ENCODE measurements at places on chromosomes 11 and 22.

- no peak for DNase-seq
Measured at GRCh38 chr22:46104170-46104880, 46.0 kb upstream of the PPARA start.

- no peak for DNase-seq
Measured at GRCh38 chr11:115207166-115207591, 297.0 kb downstream of the CADM1 start.

DNA sequence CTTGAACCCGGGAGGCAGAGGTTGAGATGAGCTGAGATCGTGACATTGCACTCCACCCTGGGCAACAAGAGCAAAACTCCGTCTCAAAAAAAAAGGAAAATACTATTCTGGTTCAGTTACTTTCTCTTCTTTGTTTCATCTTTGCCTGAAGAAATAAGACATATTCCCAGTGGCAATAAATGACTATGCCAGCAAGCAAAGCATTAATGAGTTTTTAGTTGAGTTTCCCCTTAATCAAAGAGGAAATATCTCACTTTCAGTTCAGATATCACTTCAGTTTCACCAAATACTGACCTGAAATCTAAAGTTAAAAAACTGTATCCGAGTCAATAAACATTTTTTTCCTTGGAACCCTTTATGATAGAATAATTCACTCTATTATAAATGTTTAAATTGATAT is 10.4 kb downstream of the PISD start:
- DNase-seq, result no peak

DNA sequence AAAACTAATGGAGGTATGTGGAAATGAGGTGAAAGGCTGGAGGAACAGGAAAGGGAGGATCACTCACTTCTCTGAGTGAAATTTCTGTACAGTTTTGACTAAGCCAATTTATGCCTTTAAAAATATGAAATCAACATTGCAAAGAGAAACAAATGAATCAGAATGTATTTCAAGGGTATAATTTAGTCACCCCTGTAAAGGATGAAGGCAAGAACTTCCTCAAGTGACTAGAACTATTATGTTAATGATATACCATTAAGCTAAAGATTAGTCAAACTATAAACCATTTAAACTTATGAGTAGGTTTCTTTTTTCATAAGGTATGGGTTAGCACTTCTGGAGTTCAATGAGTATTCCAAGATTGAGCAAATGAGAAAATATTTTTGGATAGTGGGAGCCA is 184.5 kb upstream of the CHORDC1 start:
- no peak for DNase-seq

- DNase-seq, result no peak
Measured at GRCh38 chr11:65623177-65623576, 7.6 kb downstream of the PCNX3 start.

- DNase-seq, result no peak
Measured at GRCh38 chr22:21688706-21689381, 23.0 kb downstream of the PPIL2 start.

DNA sequence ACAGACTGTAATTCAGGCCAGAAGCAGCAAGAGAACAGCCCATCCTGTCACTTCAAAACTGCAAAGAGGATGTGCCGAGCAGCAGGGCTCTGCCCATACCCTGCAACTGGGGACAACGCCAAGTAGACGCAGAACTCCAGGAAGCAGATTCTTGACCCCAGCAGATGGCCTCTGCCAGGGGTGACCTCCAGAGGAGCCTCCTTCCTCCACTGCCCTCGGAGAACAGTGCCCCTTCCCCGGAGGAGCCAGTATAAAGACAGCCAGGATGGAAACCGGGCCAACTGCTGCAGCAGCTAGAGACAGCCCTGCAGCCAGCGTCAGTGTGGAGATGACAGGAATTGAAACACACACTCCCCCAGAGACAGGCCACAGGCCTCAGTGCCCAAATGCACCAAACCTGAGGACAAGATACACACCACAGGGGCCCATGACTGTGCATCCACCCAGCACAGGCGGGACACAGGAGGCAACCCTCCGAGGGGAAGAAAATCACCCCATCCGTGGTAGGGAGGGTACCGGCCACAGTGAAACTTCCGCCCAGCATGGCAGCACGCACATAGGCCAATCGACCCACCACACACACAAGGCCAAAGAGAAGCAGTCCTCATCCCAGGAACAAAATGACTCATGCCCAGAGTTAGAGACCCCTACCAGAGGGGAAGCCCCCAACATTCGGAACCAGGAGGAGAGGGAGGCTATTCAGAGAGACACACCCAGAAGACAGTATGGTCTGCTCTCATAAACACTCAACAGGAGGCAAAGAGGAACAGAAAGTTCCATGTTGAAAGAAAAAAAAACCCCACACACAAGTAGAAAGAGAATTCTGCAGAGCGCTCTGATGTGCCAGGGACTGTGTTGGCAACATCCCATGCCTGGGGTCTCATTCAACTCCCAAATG is 5.6 kb downstream of the AHNAK start:
- no peak for DNase-seq

GRCh38 chr11:118002541-118003423 is 16.6 kb downstream of the IL10RA start:
- no peak for DNase-seq

DNA sequence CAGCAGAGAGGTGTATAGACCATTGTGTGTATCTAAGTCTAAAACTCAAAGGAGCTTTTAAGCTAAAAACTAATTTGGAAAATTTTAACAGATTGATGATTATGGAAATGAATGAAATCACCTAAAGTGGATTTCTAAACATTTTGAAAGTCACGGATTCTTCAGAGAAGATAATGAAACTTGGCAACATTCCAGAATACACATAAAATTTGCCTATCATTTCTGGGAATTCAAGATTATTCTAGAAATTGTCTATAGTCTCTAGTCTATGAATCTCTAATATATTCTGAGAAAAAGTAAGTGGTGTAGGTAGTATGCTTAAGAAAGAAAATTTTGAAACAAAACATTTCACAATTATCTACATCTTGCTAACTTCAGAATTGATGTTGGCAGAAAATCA is 1117.9 kb upstream of the CNTN5 start:
- no peak for DNase-seq

DNA sequence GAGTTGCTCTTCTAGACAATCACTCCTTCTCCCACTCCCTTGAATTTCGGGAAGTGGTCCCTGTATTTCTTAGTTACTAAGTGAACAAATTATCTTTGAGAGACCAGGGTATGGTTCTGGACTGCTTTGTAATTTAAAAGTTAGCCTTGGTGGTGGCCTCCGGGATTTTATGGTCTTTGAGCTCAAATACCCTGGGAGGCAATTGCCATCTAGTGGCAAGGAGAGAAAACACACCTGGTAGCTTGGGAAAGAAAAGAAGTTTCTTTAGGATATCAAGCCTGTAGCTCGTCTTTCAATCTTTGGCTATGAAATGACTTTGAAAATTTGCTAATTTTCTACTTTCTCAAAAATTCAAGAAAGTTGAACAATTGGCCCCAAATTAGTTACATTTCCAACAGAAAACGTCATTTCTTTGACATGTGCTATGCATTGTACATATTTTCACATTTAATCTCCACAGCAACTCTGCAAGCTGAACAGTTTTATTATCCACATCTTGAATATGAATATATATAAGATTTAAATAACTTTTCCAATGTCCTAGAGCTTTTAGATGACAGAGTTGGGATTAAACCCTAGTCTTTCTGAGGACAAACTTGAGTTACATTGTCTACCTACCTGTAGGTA is 39.1 kb downstream of the MMP27 start:
- DNase-seq, result no peak

DNA sequence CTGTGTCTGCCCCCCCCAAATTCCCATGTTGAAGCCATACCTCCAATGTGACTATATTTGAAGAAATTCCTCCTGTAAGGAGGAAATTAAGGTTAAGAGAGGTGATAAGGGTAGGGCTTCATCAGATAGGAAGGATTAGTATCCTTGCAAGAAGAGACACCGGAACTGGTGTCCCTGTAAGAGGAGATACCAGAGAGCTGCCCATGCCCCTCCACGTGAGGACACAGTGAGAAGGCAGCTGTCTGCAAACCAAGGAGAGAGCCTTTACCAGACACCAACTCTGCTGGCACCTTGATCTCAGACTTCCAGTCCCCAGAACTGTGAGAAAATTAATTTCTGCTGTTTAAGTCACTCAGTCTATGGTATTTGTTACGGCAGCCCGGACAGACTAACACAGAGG is 109.3 kb downstream of the ARFGAP2 start:
- DNase-seq, result no peak

DNA sequence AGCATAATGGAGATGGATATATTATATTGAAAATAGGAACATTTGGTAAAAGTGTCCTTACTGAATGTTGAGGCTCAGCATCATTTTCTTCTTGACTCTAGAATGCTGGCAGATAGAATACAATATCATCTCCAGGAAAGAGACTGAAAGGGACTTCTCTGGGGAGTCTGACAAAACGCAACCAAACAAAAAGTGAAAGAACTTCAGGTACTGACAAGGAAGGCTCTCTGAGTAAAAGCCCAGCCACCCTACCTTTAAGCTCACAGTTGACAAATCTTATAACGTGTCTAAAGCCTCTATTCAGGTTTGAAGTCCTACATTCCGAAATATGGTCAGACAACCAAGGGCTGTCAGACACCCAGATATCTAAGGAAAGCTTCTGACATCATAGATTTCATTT is 590.8 kb downstream of the SOX6 start:
- DNase-seq, result no peak

DNA sequence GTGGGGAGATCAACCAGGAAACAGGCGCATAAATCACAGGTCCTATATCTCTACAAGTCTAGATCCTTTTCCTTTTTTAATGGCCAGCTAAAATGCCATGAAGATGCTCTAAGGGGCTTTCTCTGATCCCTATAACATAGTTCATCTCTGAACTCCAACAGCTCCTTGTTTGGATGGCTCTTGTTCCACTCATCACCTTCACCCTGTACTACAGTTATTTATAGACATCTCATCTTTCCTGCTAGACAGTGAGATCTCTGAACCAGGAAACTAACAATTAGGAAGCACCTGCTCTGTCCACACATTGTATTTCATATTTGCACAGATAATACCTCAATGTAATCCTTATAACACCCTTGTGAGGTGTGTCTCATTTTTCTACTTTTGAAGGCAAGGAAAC is 31.6 kb downstream of the KCNA4 start:
- no peak for DNase-seq

- DNase-seq, result no peak
Measured at GRCh38 chr11:66016793-66017177, 5.0 kb downstream of the CST6 start.

DNA sequence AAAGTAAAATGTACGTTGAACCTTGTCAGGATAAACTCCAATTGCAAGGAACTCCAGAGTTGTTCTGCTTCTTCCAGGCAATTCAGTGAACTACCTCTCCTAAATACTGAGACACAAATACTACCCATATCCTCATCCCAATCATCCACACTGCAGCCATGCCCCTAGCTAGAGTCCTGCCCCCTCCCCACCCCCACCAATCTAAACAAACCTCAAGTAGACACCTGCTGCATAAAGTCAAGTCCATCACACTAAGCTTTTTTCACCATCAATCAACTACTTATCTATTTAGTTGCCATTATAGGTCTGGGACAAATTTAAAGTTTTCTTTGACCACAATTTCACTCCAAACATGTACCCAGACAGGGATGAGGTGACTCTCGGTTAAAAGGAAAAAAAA is 93.2 kb upstream of the APOA1 start:
- DNase-seq, result no peak

GRCh38 chr11:10323793-10324170 is 18.9 kb downstream of the ADM start:
- DNase-seq, result no peak

DNA sequence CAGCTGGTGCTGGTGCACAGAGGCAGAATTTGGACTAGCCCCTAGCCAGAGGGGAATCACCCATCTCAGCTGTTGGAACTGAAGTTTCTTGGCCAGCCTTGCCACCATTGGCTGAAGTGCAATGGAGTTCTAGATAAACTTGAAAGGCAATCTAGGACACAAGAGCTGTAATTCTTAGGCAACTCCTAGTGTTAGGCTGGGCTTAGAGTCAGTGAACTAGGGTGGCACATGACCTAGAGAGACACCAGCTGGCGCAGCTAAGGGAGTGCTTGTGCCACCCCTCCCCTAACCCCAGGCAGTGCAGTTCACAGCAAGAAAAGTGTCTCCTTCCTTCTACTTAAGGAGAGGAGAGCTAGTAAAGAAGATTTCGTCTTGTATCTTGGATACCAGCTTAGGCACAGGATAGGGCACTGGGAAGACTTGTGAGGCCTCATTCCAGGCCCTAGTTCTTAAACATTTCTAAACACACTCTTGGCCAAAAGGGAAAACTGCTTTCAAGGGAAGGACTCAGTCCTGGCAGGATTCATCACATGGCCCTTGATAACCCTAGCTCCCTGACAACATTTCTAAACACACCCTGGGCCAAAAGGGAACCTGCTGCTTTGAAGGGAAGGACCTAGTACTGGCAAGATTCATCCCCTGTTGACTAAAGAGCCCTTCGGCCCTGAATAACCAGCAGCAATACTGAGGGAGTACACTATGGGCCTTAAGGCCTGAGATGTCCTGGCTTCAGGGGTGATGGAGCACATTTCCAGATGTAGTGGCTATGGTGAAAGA is 53.4 kb downstream of the XRRA1 start:
- DNase-seq, result no peak

GRCh38 chr11:68120273-68121066 is 718 bp downstream of the CHKA start:
- no peak for DNase-seq
